Upper lobe of right lung (tissue), 1 donor: ENCODE measurements at places on chromosomes 3 and 15. TPM values are rescaled to one million over a fixed set of nuclear protein-coding genes. Genes with fewer than 3 reads are reported as not detected.

DNA sequence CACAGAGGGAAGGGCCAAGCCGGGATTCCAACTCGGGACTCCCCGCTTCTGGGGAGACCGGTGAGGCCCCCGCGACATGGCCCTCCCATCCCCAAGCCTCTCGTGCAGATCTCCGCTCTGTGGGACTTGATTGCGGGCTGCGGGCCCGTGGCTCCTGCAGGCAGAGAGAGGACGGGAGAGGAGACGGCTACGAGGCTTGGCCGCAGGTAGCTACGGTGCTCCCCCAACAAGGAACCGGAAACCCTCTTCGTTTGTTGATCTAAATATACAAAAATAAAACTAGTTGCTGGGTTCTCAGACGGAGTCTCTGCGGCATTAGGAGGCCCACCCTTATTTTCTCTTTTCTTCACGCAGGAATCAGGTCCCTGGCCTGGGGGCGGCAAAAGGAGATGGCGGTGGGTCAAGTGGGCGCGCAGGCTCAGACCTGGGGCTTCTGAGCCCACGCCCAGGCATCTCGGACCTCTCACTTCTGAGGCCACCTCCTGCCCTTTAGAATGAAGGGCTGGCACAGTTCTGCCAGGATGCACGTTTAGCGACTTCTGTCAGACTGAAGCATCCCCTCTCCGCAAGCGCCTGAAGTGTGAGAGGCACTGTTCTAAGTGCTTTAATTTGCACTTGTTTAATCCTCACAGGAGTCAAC, 10.9 kb downstream of the GNB5 start:
- no peak for DNase-seq

GRCh38 chr3:105747060-105747541, 121.7 kb downstream of the CBLB start:
- DNase-seq = no peak

- no peak for DNase-seq
Observed at GRCh38 chr3:160395297-160395696, 3.7 kb downstream of the IFT80 start.

GRCh38 chr15:94174399-94174802, 57.0 kb upstream of the MCTP2 start:
- DNase-seq = no peak

ITIH1 gene
- total RNA-seq = not detected

GOLGA8J gene
- not detected for total RNA-seq

CFAP92 gene
- 1.9 TPM for total RNA-seq

- DNase-seq = no peak
Observed at GRCh38 chr15:68017201-68017600, 36.9 kb upstream of the PIAS1 start.

SYNPR gene
- total RNA-seq = not detected

GRCh38 chr3:81886081-81886480, 124.6 kb upstream of the GBE1 start:
- no peak for DNase-seq

GRCh38 chr3:155846119-155846518, 8.1 kb downstream of the SLC33A1 start:
- DNase-seq = no peak

- DNase-seq = no peak
Observed at GRCh38 chr15:78216276-78217104, 17.9 kb downstream of the ACSBG1 start.

DNA sequence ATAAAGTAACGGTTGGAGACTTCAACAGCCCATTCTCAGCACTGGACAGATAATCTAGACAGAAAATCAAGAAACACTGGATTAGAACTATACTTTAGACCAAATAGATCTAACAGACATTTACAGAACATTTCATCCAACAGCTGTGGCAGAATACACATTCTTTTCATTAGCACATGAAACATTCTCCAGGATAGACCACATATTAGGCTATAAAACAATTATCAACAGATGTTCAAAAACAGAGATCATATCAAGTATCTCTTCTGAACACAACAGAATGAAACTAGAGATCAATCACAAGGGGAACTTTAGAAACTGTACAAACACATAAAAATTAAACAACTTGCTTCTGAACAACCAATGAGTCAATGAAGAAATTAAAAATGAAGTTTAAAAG, 133.3 kb downstream of the ADAM10 start:
- DNase-seq = no peak

DNA sequence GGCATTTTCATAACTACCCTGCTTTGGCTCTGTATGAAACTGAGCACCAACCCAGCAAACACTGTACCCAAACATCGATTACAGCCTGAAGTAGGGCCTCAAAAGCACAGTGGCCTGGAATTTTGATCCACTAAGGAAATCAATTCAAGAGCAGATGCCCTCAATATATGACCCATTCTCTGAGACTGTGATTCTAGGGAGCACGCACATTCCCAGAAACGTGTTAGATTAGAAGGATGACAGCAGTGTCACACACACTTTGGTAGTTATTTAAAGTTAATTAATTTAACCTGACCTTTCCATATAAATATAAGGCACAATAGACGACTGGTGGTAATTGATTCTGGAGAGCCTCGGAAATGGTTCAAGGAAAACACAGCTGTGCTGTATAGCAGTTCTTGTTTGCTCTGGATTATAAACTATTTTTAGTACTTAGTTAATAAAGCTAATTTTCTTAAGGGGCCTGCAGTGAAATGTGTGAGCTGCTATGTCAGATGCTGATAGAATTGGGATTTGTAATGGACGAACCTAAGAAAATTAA, 126.3 kb upstream of the ZNF385D start:
- DNase-seq = no peak

SNX22 gene
- total RNA-seq = 28.3 TPM

LOXL1 gene
- 11.1 TPM for total RNA-seq

DNA sequence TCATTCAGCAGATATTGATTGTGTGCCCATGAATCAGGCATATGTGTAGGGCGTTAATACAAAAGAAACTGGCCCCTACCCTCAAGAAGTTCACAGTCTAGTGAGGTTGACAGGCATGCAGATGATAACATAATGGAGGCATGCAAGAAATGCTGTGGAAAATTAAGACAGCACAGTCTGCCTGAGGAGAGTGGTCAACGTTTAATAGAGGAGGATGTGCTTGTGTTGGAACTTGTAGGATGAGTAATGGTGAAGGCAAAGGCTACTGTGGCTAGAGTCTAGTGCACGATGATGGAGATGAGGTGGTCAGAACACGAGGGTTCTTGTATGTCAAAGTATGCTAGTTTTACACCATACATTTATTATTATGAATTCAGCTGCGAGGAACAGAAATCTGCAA, 295.7 kb downstream of the SOX2 start:
- DNase-seq = no peak

GRCh38 chr3:195526492-195526891, 16.6 kb downstream of the PPP1R2 start:
- no peak for DNase-seq

GRCh38 chr3:69739204-69740102, at the start of gene MITF:
Gene MITF (plus strand): TSS chr3:69739464. CDS start chr3:69739598, 134 bp downstream.
- peak; percentile 96 for DNase-seq

DNA sequence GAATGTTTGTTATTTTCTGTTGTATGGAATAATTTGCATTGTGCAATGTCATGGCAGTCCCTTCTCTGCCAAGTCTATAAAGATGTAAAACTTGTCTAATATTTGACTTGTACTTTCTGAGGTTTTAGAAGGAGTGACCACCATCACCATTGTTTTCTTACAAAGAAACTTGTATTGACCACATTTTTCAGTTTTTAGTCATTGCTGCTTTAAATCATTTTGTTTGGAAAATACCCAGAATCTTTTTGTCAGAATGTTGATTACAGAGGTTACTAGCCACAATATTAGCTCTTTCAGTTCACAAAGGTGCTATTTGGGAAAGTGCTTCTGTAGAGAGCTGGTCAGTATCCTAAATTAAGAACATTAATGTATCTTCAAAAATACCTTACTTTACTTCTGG, 532.4 kb upstream of the GBE1 start:
- DNase-seq = no peak

GOLGA8O gene
- 2.1 TPM for total RNA-seq

- no peak for DNase-seq
Observed at GRCh38 chr15:89389841-89390603, 55.4 kb upstream of the POLG start.

GRCh38 chr15:92091155-92091734, 237.7 kb downstream of the SLCO3A1 start:
- DNase-seq = peak; percentile 77

PPM1L gene
- 13.5 TPM for total RNA-seq

DNA sequence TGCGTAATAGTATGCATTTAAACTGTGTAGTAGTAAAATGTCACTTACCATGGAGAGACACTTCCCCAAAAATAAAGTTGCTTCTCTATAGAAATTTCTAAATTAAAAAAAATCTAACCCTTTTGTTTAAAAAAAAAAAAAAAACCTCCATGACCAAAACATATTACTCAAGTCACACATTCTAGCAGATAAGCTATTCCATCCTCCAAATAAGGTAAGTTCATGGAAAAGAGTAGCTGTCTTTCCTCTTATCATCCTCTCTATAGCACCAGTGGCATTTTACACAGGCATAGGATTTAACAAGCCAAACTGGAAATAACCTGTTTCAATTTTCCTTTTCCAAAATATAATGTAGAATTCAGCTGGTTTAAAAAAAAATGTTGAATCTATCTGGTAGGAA, 57.4 kb downstream of the LRRFIP2 start:
- DNase-seq = no peak

DNA sequence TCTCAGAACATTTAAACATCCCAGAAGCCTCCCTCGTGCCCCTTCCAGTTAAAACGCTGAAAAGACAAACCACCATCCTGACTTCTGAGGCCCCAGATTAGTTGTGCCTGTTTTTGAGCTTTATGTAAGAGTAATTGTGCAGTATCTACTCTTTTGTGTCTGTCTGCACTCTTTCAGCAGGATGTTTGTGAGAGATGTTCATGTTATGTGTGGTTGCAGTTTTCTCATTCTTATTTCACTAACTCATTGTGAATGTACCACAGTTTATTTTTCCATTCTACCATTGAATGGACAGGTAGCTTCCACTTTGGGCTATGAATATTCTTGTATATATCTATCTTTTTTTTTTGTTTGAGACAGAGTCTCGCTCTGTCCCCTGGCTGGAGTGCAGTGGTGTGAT, 40.3 kb downstream of the MINAR1 start:
- no peak for DNase-seq

DNA sequence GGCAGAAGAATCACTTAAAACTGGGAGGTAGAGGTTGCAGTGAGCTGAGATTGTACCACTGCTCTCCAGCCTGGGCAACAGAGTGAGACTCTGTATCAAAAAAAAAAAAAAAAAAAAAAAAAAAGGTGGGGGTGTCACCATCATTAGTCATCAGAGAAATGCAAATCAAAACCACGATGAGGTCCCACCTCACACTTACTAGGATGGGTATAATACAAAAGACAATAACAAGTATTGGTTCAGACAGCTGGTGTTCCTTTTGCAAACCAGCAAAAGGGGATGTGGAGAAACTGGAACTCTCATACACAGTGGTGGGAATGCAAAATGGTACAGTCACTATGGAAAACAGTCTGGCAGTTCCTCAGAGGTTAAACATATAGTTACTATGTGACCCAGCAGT, 78.7 kb upstream of the TSC22D2 start:
- no peak for DNase-seq

GOLGA6L9 gene
- total RNA-seq = 3.4 TPM

DNA sequence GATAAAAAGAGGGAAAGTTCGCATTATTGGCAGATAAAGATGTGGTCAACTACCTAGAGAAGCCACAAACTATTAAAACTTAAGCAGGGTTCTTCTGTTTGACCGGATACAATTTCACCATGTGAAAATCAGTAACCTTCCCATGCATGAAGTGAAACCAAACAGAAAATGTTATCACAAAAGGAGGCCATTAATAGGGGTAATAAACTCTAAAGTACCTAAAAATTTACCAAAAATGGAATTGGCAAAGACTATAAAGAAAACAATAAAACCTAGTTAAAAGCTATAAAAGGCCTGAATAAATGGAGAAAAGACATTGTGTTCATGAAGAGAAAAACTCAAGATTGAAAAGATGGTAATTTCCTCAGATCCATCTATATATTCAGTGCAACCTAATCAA, 83.4 kb downstream of the FEZF2 start:
- no peak for DNase-seq

SAMD7 gene
- not detected for total RNA-seq

DNA sequence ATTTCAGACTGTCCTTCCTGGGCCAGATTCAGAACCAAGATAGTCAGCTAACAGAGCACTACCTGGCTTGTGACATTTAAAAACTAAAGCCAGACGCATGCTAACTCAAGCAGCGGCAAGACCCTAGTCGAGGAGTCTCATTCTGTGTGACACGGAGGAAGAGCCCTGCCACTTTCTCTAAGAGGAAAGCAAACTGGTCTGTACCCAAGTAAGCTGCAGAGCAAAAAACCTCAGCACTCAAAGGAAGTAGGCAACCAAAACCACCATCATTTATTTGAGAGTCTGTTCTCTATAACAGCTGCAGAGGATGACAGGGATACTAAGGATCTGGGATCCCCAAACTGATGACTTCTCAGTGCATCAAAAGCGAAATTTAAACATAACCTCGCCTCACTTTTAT, 152.1 kb downstream of the OSBPL10 start:
- DNase-seq = no peak

DNA sequence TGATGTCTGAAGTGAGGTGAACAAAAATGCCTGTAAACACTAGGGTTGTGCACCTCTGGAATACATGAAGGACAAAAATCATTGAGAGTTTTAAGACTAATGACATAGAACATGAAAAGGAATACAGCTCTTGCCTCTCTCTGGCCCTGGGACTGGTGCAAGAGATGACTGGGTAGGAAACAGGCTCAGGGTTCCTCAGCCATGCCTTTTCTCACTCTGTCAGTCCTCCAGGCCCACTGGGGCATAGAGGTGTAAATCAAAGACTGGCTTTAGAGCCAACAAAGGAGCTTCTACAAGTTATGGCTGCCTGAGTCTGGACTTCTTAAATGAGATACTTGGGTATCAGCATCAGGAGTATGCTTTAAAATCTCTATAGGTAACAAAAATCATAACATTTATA, 554.7 kb upstream of the KCNMB2 start:
- DNase-seq = no peak

GOLIM4 gene
- total RNA-seq = 50.9 TPM

GRCh38 chr15:90362936-90363212, 10.8 kb downstream of the ZNF774 start:
- no peak for DNase-seq

- no peak for DNase-seq
Observed at GRCh38 chr3:191362524-191363090, 32.3 kb upstream of the UTS2B start.

RBPMS2 gene
- total RNA-seq = 4.5 TPM

- DNase-seq = no peak
Observed at GRCh38 chr3:19688767-19689166, 245.2 kb downstream of the EFHB start.

GRCh38 chr15:70625438-70625837, 137.9 kb downstream of the UACA start:
- no peak for DNase-seq

DNA sequence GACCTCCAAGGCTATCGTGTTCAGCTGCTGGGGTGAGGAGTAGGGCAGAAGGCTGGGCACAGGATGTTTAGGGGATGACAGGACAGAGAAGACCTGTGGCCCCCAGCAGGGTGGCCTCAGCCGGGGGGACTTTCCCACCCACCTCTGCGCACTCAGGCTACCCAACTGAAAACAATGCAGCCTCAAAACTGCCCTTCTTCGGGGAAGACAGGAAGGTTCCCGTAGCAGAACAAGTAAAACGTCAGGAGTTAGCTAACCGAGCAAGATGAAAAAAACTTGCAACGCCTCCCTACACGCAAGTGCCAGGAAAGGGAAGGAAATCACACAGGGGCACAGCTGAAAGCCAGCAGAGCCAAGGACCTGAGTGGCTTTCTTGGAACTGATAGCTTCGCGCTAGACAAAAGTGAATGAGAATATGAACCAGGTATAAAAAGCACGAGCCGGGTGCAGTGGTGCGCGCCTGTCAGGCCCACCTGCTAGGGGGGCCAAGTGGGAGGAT, 38.4 kb upstream of the FURIN start:
- DNase-seq = peak; percentile 72

CIDEC gene
- not detected for total RNA-seq
